Right renal cortex interstitium (tissue), 3 donors: ENCODE measurements at places on chromosomes 13 and 19. TPM values are rescaled to one million over a fixed set of nuclear protein-coding genes. Genes with fewer than 3 reads are reported as not detected.
A peak's percentile ranks its signal among the peaks of the same experiment; 100 is the strongest.

The PRSS57 gene
- 0.19 TPM for polyA plus RNA-seq

- no peak for DNase-seq
These were observed 9.9 kb downstream of the CDC16 start for GRCh38 chr13:114244637-114245036.

The NCCRP1 gene
- polyA plus RNA-seq, result 0.89 TPM

- no peak for DNase-seq
These were observed 5.8 kb upstream of the JUNB start for GRCh38 chr19:12785431-12786031.

GRCh38 chr19:18741124-18742121, 49.7 kb downstream of the COMP start:
- no peak for DNase-seq

GRCh38 chr13:74555276-74555625, 421.0 kb upstream of the KLF12 start:
- DNase-seq, result no peak

GRCh38 chr13:28658539-28658795, 463 bp upstream of the POMP start:
- DNase-seq, result no peak

- no peak for DNase-seq
These were observed 4.3 kb upstream of the GRWD1 start for GRCh38 chr19:48441360-48442050.

The ISYNA1 gene
- polyA plus RNA-seq, result 89.5 TPM

The NKG7 gene
- polyA plus RNA-seq, result 1.2 TPM

DNA sequence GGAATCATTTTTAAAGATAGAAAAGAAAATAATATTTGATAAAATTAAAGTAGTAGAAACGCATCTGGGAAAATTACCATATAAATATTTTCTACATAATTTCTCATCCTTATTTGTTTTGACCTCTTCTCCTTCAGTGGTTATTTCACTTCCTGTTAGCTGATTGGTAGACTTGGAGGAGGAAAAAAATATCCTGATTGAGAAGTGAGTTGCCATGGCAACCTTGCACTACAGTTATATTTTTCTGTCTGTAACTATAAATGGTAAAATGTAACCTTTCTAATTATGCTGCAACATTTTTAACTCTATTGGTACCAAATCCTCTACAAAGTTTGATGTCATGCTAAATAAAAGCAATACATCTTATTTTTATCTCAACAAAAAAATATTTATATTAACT, 45.2 kb downstream of the SCEL start:
- DNase-seq, result no peak

- no peak for DNase-seq
These were observed 87.1 kb downstream of the ARHGEF7 start for GRCh38 chr13:111202156-111202621.

GRCh38 chr13:40798380-40798779, 9.0 kb downstream of the SLC25A15 start:
- no peak for DNase-seq

DNA sequence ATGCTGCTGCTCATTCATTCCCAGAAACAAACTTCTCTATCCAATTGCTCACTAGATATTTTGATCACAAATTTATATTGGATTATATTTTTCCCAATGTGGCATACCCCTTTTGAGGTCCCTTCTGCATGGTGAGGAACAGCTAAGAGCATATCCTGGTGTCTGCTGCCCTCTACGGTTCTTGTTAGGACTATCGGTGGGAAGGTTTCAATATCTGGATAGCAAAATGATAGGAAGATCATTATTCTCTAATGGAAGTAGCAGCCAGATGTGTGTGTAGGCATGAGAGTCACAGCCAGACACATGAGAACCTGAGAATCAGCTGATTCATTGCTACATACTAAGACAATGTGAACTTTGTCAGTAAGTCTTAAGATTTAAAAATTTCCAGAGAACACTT, 1422.4 kb upstream of the MIR17HG start:
- DNase-seq, result no peak

The TMEM86B gene
- polyA plus RNA-seq, result 1.7 TPM

DNA sequence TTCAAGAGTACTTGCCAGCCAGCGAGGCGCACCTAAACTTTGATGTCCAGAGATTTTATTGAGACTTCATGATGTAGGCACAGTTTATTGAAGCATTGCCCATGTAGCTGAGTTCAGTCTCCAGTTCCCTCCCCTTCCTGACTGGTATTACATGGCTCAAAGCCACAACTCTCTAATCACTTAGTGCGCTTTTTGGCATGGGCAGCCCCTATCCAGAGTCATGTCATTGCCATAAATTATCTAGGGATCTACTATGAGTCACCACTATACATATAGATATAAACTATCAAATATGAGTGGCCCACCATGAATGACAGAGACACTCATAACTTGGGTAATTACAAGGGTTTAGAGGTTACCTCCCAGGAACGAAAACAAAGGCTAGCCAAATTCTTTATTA, 7.7 kb downstream of the ZNF614 start:
- no peak for DNase-seq

The LRG1 gene
- 0.57 TPM for polyA plus RNA-seq

GRCh38 chr13:109756778-109757177, 29.6 kb downstream of the IRS2 start:
- DNase-seq, result no peak

GRCh38 chr19:4503132-4503824, 15.0 kb downstream of the PLIN4 start:
- DNase-seq, result no peak

DNA sequence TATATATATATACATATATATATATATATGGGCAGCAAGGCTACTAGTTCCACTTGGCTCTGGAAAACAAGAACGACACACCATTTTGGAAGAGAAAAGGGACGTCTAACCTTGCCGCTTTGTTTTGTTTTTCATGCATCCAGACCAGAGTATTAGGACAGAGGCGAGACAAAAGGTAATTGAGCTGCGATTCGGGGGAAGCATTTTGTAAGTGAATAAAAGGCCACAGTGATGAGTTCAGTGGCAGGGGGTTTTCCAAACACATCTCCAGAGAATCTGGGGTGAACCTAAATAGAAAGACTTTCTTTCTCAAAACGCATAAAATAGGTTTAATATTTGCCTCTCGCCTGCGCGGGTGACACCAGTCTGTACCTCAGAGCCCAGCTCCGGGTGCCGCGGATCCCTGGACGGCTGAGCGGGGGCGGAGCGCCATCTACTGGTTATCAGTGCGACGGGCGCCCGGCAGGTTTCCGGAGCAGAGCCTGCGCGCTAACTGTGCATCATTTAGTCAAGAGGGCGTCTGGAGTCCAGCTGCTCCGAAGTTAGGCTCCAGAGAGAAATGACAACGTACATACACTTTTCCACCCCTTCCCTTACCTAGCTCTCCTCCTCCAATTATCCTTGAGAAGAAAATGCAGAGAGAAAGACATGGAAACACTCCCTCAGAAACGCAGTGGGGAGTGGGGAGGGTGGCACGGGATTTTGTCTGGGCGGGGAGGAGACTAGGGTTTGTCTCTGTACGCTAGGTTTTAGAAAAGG, 262.3 kb downstream of the TBC1D4 start:
- peak; percentile 59 for DNase-seq

The ZNF667 gene
- polyA plus RNA-seq, result 19.6 TPM

The IGFL3 gene
- not detected for polyA plus RNA-seq

DNA sequence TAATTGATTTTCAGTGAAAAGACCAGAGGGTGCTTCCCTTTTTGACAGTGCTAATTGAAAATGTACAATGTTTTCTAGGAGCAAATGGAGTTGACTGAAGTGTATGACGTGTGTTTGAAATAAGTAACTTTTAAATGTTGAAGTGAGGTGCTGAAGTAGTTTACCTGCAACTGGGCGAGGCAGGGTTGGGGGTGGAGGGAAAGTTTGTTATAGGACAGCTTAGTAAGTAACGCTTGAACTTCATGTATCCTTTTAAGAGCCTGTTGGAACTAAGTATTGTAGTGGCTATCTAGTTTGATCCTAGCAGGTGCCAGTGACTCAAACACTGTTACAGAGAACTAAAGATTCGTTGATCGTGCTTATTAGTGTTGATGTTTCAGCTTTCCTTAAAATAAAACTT, 5.9 kb downstream of the SLAIN1 start:
- DNase-seq, result no peak

DNA sequence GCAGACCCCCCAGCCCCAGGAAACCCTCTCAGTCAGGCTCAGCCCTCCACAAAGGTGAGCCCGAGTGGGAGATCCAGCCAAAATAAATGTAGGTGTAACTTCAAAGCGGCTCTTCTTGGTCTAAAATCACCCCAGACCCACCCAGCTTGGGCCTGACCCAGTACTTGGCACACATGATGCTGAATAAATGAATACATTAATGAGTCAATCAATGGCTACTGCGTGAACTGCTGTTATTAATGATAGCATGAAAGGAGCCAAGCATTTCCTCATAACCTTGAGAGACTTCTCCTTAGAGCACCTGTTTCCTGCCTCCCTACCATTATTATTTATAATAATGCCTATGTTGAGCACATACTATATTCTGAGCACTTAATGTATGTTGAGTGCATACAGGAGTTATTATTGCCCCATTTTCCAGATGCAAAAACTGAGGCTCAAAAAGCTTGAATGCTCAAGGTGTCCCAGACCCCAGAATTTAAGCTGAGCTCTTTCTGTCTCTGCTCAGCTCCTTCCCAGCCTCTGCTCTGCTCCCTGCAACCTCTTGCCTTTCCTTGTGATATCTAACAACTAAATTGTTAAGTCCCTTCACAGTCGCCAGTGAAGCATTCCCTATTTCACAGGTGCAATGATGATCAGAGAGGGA, 4.3 kb downstream of the NOTCH3 start:
- no peak for DNase-seq

DNA sequence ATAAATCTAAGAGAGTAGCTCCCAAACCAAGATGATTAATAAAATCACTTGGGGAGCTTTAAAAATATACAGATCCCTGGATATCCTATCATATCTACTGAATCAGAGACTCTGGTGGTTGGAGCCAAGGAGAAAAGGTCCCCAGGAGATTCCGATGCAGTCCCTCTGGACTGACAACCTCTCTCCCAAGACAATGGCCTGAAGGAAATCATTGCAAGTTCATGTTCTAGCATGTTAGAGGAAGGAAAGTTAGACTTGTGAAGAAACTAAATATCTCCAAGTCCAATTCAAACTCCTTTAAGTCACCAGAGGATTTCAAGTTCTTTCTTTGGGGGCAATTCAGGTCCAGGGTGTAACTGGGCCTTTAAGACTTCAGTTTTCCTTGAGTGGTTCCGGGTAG, 84.7 kb upstream of the MEDAG start:
- DNase-seq, result no peak

DNA sequence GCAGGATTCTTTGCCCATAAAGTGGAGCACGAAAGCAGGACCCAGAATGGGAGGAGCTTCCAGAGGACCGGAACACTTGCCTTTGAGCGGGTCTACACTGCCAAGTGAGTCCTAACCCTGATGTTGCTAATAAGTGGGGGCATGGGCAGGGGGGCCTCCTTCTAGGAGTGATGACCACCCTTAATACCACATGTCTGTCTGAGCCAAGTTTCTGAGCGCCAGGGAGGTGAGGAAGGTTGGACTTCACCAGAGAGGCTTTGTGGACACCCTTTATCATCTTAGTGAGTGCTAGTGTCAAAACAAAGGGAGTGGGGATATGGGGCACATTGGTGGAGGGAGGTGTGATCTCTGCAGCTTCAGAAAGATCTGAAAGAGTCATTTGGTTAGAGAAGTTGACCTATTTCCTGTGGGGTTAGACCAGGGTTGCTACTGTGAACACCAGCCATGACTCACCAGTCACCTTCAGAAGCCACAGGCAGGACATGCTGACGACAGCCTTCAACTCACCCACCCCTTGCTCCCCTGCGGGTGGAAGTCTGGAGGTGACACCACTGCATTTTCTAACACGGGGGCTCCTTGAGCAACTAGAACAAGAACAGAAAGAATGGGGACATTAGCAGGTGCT, 8.8 kb downstream of the ALOX5AP start:
- DNase-seq, result no peak

The NDFIP2 gene
- polyA plus RNA-seq, result 55.8 TPM

The IQCN gene
- 3.8 TPM for polyA plus RNA-seq

DNA sequence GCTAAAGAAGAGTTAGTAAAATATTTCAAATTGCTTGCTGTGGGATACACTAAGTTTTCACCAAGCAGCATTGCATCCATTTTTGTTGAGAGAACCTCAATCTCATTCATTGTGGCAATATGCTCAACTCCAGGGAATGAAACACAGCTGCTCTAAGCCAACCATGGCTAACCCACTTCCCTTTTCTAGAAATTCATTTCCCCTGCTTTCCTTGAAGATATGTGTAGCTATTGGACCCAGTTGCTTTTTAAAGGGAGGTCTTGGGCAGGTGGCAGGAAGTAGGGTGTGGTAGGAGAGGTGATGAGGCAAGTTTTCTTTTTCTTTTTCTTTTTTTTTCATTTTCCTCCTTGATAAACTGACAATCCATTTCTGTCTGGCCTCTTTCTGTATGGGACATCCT, 452.2 kb downstream of the FGF14 start:
- DNase-seq, result no peak

GRCh38 chr19:46294494-46294893, 2.3 kb upstream of the HIF3A start:
- DNase-seq, result no peak

The GTF2F1 gene
- 79.6 TPM for polyA plus RNA-seq

- DNase-seq, result peak; percentile 60
These were observed 1.8 kb downstream of the ZNF114 start for GRCh38 chr19:48271531-48272151.

The MAG gene
- polyA plus RNA-seq, result 2.3 TPM

GRCh38 chr19:44746616-44746945, 1.9 kb upstream of the BCL3 start:
- no peak for DNase-seq

GRCh38 chr19:10013834-10014618, 743 bp downstream of the RDH8 start:
- DNase-seq, result no peak

DNA sequence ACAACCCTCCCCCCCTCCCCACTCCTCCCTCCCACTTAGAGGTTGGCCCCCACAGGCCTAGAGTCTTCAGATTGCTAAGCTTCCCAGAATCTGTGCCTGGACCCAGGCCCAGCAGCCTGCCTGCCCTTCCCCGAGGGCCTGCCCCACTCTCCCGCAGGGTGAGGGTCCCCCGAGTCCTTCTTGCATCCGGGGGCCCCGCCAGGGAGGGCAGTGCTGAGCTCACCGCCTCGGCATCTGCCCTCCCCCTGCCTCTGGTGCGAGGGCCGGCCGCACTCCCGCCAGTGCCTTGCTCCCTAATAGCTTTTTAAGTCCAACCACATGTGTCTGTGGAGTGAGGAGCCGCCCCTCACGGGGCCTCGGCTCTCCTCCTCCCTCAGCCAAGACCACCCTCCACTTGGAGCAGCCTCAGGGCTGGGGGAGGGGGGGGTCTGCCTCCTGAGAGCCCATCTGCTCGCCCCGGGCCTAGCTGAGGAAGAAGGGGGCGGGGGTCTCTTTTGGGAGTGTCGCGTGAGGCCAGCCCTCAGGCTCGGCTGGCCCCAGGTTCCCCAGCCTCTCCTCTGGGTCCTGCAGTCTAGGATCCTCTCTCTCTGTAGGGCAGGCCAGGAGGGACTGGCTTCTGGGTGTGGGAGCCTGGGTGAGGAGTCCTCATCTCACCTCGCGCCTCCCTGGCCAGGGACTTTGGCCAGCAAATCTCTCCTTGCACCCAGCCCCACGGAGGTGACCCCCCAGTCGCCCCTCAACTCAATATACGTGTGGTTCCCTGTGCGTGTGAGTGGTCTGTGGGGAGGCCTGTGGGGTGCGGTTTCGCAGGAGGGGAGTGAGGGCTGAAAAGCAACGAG, 47.2 kb downstream of the LYL1 start:
- DNase-seq, result no peak
